ENCODE measurements at places on chromosomes 16 and 17. TPM values are rescaled to one million over a fixed set of nuclear protein-coding genes. Genes with fewer than 3 reads are reported as not detected.

The SCPEP1 gene
- total RNA-seq, result 81.1 TPM

The CLEC19A gene
- not detected for total RNA-seq

The TBC1D3G gene
- total RNA-seq, result not detected

The GPRC5C gene
- 43.6 TPM for total RNA-seq

The SLC35G6 gene
- not detected for total RNA-seq

The CCL14 gene
- 136 TPM for total RNA-seq

DNA sequence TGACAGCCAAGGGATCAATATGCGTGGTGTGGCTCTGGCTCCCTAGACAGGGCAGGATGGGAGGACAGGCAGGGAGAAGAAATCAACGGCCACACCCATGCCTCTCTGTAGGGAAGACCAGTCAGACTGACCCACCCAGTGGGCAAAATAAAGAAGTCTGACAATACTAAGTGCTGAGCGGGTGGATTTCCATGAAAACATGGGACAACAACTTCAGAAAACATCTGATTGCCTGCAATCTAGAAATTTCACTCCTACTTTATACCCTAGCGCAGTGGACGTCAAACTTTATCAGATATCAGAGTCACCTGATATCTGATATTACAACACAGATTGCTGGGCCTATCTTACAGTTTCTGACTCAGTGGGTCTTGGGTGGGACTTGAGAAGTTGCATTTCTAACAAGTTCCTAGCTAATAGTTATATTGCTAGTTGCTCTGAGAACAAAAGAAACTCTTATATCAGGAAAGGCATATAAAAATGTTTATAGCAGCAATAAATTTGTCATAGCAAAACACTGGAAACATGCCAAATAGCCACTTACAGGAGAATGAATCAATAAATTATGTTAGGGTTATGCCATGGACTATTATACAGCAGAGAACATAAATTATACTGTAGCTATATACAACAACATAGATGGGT lies 38.4 kb downstream of the C17orf67 start:
- DNase-seq, result no peak

GRCh38 chr17:77869665-77870132 lies 88.8 kb upstream of the TNRC6C start:
- peak; percentile 61 for DNase-seq

GRCh38 chr17:70201872-70202419 lies 32.6 kb downstream of the KCNJ2 start:
- DNase-seq, result no peak

GRCh38 chr17:8611137-8611536 lies 19.4 kb downstream of the MYH10 start:
- DNase-seq, result no peak

- no peak for DNase-seq
These were observed 13.7 kb downstream of the MRC2 start for GRCh38 chr17:62641153-62641552.

DNA sequence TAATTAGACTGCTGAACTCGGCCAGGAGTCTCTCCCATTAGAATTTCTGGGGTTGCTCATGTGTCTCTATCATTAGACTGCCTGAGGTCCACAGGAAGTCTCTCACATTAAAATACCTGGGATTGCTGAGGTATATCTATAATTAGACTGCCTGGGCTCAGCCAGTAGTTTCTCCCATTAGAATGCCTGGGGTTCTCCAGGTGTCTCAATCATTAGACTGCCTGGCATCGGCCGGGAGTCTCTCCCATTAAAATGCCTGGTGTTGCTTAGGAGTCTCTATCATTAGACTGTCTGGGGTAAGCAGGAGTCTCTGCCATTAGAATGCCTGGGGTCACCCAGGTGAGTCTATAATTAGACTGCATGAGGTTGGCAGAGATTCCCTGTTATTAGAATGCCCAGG lies 2233.4 kb downstream of the TP53TG3F start:
- DNase-seq, result no peak

DNA sequence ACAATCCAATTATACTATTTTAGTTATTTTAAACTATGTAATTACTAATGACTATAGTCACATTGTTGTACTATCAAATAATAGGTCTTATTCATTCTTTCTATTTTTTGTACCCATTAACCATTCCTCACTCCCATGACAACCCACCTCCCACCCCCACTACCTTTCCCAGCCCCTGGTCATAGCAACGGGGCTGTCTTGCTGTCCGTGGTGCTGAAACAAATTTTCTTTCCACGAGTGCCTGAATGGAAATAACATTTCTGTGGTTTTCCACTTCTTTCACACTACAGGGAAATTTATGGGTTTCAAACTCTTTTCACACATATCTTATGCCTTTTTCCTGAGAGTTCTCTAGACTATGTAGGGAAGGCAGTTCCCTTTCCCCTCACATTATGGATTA lies 326.6 kb downstream of the PHKB start:
- no peak for DNase-seq

- DNase-seq, result no peak
These were observed 72.1 kb downstream of the RPTOR start for GRCh38 chr17:80616705-80617104.

- no peak for DNase-seq
These were observed 86.0 kb downstream of the AIPL1 start for GRCh38 chr17:6348891-6349290.

DNA sequence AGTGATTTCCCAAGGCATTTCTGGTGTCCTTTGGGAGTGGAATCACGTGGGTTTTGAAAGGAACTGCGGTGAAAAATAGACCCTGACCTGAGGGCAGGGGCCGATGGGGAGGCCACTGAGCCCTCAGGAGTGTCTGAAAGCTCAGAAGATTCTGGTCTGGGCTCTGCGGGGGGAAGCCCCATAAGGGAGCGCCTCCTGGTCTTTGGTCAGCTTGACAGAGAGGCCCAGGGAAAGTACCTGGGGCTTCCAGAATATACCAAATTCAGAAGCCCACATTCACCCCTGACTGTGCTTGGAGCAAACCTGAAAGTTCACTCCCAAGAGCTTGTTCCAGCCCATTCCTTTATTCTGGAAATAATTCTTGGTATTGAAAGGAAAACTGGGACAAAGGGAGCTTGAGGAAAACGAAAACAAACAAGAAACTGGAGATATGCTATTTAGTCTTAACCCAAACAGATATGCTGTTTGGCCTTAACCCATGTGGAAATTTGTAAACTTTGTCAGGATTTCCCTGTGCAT lies 23.2 kb upstream of the NAGLU start:
- DNase-seq, result peak; percentile 38
